ENCODE measurements at places on chromosomes 1 and 21.

DNA sequence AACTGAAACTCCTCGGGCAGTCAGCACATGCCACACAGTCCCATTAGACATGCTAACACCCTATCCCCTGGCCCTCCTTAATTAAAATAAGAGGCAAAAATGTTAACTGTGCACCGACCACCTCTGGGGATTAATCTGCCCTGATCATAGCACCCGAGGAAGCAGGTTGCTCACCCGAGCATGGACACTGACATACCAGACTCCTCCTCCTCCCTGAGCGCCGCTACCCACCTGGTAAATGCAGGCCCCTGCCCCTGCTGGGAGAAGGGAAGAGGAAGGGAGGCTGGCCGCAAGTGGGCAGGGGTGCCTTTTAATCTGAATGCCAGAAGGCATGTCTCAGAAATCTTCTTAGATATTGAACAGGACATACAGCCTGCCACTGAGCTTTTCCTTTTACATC lies 360.9 kb downstream of the RRAGC start:
- DNase-seq, result no peak

GRCh38 chr1:217053676-217054075 lies 330.4 kb upstream of the ESRRG start:
- DNase-seq, result no peak

GRCh38 chr1:202713110-202713509 lies 2.9 kb upstream of the SYT2 start:
- DNase-seq, result no peak

DNA sequence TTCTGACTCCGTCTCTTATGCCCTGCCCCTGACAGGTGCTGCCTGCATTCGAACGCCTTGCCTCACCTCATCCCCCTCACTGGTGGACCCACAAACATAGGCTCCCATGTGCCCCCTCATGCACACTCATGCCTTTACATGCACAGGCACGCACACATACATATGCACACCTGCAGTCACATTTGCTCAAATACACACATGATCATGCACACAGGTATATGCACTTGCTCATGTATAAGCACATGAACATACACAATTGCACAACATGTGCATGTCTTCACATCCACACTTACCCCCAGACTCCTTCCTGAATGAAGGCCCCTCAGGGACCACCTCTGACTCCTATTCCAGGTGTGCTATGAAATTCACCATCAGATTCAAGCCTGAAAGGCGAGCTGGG lies 506.9 kb downstream of the PTPRU start:
- no peak for DNase-seq

DNA sequence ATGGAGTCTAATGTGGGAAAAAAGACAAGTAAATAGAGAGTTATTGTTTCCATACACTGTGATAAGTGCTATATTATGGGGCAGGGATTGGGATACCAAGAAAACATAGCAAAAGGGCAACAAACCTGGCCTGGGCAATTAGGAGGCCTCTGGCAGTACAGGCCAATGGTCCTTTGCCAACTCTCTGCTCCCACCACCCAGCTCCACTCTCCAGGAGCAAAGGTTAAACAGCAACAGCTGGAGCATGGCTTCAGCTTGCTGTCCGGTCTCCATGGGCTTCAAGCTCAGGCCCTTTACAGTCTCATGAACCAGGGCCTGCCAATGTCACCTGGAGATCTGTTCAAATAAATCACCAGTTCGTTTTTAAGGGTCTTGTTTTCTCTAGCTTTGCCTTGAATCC lies 37.2 kb upstream of the ARHGAP29 start:
- no peak for DNase-seq

- DNase-seq, result no peak
These were observed 85.9 kb upstream of the ADAM30 start for GRCh38 chr1:119981986-119982815.

DNA sequence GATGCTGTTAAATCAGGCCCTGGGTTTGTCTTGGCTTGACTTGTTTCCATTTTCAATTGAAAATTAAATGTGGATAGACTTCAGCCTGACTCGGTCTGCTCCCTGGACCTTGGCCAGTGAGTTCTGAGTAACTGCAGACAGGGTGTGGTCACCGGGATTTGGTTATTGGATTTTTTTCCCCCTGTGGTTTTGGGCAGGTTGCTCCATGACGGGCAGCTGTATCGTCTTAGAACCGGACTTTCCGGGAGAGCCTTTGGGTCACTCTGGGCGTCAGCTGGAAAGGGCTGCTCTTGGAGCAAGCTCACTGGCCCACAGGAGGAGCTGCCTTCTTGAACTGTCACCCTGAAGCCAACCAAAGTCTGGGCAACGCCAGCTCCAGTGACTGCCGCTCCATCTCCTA lies 75.0 kb downstream of the CLIC6 start:
- peak; percentile 48 for DNase-seq

DNA sequence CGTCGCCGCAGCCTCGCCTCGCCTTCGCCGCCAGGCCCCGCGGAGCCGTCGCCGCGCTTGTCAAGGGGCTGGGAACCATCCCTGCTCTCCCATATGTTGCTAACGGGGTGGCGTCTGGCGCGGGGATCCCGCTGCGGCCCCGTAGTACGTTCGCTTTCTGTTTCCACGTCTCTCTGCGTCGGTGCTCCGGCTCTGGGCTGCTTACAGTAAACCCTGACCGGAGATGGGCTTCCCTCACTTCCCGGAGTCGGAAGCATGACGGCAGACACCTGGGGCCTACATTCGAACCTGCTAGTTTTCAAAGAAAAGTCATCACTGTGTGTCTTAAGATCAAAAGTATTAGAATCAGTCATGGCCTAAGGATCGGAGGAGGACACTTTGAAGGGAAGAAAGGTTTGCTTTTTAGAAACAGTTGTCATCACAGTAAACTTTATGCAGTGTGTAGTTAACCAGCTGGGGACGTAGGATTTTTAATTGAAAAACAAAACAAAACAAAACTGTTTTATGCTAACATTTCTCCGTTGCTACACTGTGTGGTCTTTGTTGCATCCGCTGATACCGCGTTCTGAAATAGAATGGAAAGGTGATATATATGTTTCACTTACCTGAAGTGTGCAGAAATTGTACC lies 69.0 kb downstream of the SLC35A3 start:
- DNase-seq, result peak; percentile 77

DNA sequence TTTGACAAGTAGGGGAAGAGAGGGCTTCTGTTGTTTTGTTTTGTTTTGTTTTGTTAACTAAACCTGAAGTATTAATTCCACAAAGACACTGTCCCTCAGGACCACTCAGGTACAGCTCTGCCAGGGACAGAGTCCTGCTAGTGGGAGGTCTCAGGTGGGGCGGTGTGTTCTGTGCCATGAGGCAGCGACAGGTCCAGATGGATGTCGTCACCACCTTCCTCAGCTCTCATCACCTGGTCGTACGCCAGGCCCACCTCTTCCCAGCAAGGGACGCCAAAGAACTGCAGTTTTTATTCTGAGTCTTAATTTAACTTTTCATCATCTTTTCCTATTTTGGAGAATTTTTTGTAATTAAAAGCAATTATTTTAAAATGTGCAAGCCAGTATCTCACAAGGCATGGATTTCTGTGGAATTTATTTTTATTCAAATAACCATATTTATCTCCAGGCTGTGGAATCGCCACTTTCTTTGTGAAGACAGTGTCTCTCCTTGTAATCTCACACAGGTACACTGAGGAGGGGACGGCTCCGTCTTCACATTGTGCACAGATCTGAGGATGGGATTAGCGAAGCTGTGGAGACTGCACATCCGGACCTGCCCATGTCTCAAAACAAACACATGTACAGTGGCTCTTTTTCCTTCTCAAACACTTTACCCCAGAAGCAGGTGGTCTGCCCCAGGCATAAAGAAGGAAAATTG lies 62.5 kb downstream of the POFUT2 start:
- DNase-seq, result no peak

- DNase-seq, result no peak
These were observed 9.1 kb downstream of the SEMA4A start for GRCh38 chr1:156162430-156163037.

DNA sequence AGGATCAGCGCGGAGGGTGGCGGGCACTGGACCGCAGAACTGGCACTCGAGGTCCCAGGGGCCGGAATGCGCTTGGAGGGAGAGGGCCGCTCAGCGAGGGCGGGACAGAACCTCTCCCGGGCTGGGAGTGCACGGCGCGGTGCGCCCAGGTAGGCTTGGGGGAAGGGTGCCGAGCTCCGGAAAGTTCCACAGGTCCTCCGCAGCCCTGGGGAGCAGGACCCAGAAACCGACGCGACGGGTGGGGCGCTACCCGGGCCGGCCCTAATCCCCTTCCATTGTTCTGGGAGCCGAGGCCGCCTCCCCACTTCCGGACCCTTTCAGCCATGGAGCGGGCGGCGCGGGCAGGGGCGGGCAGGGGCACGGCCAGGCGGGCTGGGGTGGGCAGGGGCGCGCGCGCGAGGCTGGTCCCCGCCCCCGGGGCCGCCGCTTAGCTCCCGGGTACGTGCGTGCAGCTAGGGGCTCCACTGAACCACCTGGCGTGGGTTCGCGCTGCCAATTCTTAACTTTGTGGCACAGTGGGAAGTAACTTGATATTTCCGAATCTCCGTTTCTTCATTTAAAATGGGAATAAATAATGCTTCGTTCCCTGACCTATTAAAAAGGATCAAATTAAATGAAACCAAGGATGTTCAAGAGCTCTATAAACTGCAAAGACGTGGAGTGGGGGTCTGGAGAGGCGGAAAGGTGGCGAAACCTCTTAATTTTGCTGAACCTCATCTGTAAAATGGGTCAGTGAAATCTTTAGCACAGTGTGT lies 20.7 kb downstream of the LGR6 start:
- DNase-seq, result peak; percentile 54

- DNase-seq, result no peak
These were observed 31.4 kb upstream of the WASF2 start for GRCh38 chr1:27521336-27521831.

DNA sequence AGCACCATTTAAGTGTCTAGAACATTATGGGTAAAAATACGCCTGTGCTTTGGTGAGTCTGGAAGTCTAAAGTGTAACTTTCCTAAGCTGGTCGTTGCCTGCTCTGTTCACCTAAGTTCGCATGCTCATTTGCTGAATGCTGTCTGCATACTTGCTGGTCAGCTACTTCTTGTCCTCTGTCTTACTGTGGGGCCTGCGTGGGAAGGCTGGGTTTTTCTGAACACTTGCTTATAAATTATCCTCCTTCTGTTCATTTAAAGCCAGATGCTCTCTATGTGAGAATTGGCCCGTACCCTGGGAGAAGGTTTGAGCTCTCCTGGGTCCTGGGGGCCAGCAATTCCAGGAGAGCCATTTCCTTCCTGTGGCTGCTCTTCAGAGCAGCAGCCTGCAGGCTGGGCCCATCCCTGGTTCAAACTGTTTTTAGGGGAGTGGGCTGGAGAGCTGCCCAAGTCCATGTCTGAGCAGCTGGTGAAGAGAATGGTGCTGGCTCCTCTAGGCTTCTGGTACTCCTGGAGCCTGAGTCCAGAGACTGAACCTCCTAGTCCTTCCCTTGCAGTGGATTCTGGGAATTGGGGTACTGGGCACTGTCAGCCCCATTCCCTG lies 75.7 kb downstream of the GALNT2 start:
- DNase-seq, result no peak

DNA sequence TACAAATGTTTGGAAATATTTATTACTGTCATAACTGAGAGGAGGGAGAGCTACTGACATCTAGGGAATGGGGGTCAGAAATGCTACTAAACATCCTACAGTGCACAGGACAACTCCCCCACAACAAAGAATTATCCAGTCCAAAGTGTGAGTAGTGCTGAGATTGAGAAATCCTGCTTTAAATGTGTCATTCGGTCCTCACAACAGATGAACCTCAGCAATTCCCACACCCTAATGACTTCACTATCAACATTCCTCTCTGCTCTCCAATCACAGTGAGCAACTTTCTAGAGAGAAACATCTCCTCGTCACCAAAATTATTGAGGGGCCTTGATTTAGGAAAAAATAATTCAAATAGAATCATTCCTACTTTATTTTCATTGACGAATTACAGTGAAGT lies 18.0 kb downstream of the OMA1 start:
- DNase-seq, result no peak

DNA sequence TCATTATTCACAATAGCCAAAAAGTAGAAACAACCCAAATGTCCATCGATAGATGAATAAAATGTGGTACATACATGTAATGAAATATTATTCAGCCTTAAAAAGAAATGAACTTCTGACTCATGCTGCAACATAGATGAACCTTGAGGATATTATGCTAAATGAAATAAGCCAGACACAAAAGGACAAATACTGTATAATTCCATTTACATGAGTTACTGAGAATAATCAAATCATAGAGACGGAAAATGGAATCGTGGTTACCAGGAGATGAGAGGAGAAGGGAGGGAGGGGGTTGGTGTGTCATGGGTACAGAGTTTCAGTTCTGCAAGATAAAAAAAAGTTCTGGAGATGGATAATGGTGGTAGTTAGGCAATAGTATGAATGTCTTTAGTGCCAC lies 184.1 kb downstream of the PSMG1 start:
- DNase-seq, result no peak

DNA sequence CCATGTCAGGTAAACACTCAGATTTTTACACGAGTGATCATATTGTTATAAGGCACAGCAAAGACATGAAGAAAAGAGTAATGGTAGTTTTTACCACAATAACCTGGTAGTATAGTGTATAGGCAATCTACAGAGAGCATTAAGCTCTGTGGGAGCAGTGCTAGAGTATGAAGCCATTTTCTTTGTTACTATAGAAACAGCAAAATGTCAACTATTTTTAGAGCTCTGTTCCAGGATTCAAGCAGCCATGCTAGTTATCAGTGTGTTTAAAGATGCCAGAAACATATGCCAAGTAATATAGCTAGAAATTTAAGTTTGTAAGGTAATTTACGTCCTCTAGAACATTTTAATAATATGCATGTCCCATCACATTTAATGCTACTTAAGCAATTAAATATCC lies 77.6 kb upstream of the RGS18 start:
- no peak for DNase-seq

GRCh38 chr21:17416139-17416538 lies 96.7 kb upstream of the CXADR start:
- no peak for DNase-seq

DNA sequence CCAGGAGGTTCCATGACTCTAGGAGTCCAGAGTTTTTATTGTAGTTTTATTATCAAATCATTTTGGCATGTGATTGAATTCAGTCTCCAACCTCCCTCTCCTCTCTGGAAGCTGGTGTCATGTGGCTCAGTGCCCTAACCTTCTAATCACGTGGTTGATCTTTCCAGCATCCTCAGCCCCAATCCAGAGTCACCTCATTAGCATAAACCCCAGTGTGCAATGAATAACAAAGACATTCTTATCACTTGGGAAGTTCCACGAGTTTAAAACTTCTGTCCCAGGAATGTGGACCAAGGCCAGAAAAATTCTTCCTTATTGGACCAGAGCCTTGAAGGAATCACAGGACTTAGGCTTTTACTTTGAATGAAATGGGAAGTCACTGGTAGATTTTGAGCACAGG lies 52.2 kb downstream of the KIRREL1 start:
- no peak for DNase-seq

- no peak for DNase-seq
These were observed 118.1 kb downstream of the DTL start for GRCh38 chr1:212153635-212154034.
